ENCODE measurements at places on chromosomes 1 and 21.

GRCh38 chr1:151756291-151756690, 7.0 kb downstream of the MRPL9 start:
- no peak for DNase-seq

DNA sequence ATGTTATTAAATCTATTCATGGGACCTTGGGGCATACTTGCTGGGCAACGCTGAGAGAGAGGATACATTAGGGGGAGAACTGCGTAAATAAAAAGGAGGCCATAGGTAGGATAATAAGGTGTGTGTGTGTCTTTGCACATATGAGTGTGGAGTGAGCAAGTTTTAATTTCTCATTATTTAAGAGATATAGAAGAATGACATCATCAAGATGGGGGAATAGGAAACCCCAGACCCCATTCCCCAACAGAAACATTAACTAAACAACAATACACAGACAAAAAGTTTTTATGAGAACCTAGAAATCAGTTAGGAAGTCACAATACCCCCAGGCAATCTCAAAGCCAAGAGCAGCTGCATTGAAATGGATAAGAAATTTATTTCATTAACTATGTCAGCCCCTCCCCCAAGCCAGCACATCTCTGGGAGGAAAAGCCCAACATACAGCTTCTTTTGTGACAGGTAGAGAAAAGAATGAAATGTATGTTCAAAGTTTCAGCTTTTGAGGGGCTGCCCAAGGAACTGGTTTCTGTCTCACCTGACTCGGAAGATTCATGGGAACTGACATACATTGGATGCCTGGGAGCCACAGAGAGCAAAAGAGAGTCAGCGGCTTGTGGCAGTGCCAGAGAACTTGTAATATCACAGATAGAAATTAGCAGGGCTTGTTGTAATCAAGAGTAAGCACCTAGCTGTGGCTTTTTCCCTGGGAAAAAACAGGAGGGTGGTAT, 234.3 kb upstream of the NFIA start:
- peak; percentile 7 for DNase-seq

GRCh38 chr1:246641394-246641793, 75.1 kb downstream of the CNST start:
- DNase-seq: no peak

GRCh38 chr1:174696026-174696821, 248.5 kb downstream of the GPR52 start:
- no peak for DNase-seq

GRCh38 chr1:15417059-15417934, 7.6 kb downstream of the EFHD2 start:
- DNase-seq: no peak

GRCh38 chr1:243842978-243843511, 7.0 kb downstream of the AKT3 start:
- DNase-seq: no peak
